ENCODE measurements at places on chromosomes 3 and 15.

GRCh38 chr15:51074926-51075325 is 19.8 kb downstream of the TNFAIP8L3 start:
- no peak for DNase-seq

GRCh38 chr3:135887220-135887619 is 78.3 kb upstream of the PPP2R3A start:
- DNase-seq = peak; percentile 84

GRCh38 chr15:35061161-35061824 is 23.8 kb downstream of the NANOGP8 start:
- no peak for DNase-seq

DNA sequence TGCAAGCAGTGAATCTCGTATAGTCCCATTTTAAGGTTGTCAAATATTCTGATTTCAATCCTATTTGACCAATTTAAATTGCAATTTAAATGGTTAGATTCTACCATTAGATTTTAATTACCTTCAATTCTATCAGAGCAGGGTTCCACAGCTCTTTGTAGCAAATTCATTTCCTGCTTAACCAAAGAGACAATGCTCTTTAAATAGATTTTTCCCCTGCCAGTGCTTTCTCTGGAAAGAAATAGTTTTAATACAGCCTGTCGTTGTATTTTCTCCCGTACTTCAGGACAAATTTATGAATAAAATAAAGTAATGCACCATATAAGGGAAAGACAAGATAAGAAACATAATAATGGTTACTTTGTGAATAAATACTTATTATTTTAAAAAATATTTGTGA is 62.8 kb downstream of the ZPLD1 start:
- no peak for DNase-seq

DNA sequence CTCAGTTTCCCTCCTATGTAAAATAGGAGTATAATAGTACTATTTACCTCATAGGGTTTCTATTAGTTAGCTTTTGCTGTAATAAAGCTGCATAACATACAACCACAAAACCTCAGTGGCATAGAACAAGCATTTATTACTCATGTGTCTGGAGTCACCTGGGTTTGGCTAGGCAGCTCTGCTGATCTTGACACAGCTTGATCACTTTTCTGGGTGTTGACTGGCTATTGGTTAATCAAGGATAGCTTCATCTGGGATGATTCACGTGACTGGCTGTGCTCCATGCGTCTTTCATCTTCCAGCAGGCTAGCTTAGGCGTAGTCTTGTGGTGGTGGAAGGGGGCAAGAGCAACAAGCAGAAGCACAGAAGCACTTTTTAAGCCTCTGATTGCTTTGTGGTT is 112.6 kb downstream of the SQOR start:
- DNase-seq = no peak

DNA sequence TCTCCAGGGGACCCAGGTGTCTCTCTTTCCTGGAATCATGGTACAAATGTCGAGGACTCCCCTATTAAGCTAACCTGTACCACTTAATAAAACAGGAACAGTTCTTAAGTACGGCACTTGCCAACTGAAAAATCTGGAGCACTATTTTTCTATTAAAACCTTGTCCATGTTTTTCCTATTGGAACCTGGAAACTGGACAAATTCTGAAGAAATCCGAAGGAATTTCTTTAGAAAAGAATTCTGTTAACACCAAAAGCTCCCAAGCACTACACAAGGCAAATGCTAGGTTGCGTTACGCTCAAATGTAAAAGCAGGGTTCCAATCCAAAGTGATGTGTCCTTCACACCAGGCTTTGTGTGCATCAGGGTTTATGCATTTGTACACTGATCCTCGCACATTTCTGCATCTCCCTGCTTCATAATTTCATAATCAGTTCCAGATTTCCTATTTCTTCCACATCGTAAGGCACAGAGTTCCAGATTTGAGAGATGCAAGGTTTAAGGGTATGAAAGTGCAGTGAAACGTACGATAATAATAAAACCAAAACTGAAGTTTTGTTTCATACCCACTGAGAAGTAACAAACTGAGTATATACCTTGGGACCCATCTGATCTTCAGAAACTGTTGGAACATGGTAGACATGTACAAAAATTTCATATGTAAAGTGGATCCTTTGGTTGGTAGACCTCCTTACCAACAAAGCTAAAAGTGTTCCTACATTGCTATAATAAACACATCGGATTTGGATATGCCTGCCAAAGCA is 132.1 kb upstream of the WNT5A start:
- no peak for DNase-seq

DNA sequence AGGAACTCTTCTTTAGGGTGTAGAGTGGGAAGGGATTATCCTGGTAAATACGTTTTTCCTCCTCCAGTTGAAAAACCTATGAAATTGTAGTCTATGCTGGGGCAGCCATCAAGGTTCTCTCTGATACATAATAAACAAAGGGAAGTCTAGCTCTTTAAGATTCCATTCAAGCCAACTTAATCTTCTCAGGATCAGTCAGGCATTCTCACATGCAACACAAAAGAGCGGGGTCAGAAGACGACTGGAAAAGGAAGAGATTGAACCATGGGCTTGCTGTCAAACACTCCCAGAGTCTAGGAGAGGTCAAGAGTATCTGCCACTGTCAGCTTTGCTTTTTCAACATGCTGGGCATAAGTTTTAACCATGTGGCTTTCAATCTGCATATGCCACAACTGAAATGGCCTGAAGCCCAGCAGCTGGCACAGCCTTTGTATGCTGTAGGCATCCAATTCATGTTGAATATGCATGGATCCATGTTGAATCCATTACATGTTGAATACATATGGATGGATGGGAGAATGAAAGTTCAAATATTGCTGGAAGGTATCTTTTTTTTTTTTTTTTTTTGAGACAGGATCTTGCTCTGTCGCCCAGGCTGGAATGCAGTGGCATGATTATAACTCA is 8.5 kb downstream of the TRAT1 start:
- DNase-seq = no peak

Data from foreskin fibroblast (primary cell).